ENCODE measurements at places on chromosomes 1 and 21.

DNA sequence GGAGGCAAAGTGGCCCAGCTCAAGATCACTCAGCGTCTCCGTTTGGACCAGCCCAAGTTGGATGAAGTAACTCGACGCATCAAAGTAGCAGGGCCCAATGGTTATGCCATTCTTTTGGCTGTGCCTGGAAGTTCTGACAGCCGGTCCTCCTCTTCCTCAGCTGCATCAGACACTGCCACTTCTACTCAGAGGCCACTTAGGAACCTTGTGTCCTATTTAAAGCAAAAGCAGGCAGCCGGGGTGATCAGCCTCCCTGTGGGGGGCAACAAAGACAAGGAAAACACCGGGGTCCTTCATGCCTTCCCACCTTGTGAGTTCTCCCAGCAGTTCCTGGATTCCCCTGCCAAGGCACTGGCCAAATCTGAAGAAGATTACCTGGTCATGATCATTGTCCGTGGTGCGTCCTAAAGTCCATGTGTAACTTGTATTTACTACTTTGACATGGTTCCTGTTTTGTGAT, 2.7 kb downstream of the RBM15 start:
- no peak for DNase-seq

- DNase-seq = no peak
Measured at GRCh38 chr1:86380257-86380861, 15.8 kb downstream of the ODF2L start.

DNA sequence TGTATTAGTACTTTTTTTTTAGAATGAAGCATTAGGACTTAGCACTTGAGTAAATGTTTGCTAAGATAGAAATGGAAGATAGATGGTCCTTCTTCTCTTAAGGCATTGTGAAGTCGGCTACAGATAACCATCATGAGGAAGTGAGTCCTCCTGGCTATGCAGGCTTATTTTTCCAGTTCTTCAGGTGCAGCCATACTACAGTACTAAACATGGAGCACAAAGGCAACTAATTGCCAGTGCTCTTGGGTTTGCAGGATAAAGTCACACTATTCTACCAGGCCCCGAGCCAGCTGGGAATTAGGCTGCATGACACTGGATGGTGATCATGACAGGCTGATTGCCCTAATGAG, 197.3 kb upstream of the SGIP1 start:
- DNase-seq = no peak

- DNase-seq = no peak
Measured at GRCh38 chr1:40391688-40392145, 18.2 kb downstream of the SMAP2 start.

- peak; percentile 39 for DNase-seq
Measured at GRCh38 chr21:44845418-44846223, 27.8 kb upstream of the SUMO3 start.

DNA sequence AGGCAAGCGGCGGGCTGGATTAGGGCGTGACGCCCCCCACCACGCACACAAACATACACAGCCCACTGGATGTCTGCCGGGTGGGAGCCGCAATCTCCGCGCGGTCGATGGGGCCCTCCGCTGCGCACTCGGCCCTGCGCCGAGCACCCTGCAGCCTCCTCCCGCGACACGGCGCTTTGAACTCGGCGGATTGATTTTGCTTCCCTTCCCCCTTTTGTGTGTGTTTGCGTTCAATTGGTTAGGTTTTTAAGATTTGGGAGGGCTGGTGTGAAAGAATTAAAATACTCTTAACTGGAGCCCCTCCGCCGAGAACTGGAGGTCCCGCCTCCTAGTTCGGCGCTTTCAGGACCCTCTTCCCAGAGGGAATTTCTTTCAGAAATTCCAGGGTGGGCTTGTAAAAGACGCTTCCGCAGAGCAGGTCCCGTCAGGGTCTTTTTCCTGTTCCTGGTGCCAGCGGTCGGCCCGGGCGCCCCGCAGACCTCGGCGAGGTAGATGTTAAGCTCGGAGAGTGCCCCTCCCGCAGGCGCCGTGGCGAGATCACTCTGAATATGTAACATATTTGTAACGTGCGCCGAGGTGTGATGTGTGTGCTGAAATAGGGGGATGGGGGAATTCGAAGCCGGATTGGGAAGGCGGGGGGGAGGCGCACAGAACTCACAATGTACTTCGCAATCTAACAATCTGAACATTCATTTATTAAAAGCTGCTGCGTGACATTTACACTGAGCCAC, 8.0 kb upstream of the BARHL2 start:
- no peak for DNase-seq

DNA sequence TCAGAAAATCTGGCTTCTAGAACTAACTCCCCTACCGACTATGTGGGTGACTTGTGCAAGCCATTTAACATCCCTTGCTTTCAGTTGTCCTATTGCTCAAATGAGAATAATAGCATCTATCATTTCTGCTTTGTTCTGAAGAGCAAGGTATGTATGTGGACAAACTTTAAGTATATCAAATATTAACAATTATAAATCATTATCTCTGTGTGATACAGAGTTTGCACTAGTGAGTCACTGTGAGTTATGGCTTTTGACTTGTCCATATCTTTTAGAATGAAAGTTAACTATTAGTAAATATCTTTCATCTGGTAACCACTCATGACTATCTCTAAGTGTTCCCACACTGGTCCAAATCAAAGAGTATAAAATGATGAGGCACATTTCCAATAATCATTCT, 812.9 kb upstream of the ADGRL2 start:
- no peak for DNase-seq

DNA sequence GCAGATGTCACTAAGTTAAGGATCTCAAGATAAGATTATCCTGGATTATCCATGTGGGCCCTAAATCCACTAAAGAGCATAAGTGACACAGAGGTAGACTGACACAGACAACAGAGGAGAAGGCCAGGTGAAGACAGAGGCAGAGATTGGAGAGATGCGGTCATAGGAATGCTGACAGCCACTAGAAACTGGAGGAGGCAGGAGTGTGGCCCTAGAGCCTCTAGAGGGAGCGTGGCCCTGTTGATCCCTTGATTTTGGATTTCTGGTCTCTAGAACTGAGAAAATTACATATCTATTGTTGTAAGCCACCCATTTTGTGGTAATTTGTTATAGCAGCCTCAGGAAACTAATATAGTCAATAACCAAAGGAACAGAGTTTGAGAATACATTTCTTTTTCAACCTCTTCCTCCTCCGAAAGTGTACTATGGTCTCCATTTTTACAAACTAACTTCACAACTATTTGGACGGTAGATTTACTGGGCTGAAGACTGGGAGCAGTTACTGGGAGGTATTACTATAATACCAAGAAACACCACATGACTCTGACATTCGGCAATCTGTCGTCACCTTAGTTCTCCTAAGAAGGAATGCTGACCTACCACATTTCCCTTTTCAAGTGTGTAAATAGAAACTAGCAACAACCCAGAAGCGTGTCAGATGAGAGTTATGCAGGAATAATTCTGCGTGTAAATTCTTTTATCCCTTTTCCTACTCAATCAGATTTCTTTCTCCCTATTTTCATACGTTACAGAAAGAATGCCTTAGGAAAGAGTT, 116.0 kb upstream of the ZNHIT6 start:
- no peak for DNase-seq

DNA sequence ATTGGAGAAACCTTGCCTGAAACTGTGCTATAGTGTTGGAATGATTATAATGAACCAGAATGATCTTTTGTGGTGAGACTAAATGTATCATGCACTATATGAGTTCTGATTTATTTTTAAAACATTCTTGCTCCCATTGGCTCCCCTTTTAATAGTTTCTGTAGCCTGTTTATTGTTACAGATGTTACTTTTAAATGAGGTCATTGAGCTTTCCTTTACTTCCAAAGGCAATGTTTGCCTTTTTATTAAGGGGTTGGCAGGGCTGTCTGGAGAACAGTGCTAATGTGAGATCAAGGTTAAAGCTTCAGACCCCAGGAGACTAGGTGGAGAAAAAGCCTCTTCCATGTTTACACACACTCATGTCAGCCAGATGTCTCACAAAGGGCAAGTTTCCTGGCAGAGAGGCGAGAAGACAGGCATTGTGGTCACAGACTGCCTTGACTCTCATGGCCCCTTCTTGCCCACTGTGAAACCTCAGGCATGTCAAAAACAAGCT, 120.6 kb upstream of the RAVER2 start:
- DNase-seq = no peak

GRCh38 chr21:14527696-14528652, 18.1 kb downstream of the SAMSN1 start:
- DNase-seq = no peak

DNA sequence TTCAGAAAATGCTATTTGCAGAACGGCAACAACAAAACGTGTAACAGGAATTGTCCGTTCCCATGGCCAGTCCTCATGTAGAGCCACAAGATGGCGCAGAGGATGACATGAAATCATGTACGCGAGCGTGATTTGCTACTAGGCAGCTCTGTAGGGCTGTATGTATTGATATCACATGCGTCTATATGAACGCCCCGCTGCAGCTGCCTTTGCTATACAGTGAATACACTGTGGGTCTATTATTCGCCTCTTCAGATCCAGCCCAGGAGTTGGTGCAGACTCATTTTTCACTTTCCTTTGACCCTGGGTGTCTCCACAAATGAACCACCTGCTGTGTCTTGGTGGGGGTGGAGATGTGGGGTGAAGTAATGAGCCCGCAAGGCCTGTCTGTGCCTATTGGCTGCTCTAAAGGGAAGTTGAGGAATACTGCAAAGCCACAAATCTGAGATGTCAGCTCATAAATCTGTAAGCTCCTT, 361.5 kb downstream of the KIF26B start:
- DNase-seq = no peak

- no peak for DNase-seq
Measured at GRCh38 chr1:98932184-98932583, 72.5 kb downstream of the PLPPR5 start.

- peak; percentile 78 for DNase-seq
Measured at GRCh38 chr1:26500488-26501175, 28.4 kb downstream of the HMGN2 start.

- DNase-seq = no peak
Measured at GRCh38 chr1:186775036-186775435, 53.7 kb upstream of the PLA2G4A start.

DNA sequence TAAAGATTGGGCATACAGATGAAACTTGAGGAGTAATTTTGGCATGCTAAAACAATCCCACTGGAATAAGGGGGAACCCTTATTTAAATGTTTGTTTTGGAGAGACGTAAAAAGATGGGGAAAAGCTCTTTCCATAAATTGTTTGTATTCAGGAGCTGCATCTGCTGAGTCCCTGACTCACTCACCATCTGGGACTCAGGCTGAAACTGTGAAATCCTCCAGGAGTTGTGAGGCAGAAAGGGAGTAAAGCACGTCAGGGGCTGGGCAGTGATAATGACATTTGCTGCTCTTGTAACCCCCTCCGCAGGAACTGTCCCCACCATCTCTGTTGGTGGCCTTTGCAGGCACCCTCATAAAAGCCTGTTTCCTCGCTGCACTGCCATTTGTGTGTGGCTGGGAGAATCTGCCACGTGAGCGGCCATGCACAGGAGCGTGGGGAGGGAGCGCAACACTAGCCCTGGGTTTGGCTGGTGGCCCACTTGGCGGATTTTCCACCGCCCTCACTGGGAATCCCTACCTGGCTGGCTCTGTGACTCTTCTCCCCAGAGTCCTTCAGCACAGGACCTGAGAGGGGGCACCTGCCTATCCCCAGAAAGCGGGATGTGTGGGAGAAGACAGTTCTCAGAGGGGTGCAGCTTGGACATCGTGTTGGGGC, 45.3 kb downstream of the ZSCAN20 start:
- DNase-seq = no peak

GRCh38 chr1:21605964-21606705, 63.0 kb downstream of the RAP1GAP start:
- DNase-seq = no peak

DNA sequence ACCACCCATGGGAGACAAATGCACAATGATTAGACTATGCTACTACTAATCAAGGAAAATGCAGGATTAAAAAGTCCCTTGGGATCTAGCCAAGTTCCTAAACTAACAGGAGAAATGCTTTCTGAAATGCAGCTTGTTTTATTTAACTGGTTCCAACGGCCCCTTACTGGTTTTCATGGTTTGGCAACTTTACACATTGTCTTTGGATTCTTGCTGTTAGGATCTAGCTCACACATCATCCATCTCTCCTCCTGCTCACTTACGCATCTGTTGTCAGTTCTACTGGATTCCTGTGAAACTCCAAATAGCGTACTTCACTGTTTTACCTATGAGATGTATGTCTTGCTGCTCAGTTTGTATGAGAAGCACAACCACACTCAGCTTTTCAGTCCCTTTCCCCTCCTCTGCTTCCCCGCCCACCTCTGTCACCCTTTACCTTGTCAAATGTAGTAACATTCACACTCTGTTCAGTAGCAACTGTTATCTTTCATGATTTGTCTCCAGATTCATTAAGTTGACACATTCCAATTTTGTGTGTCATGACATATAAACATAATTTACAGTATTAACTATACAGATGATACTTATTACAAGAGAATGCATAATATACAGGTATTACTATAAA, 130.1 kb downstream of the SIM2 start:
- DNase-seq = no peak

DNA sequence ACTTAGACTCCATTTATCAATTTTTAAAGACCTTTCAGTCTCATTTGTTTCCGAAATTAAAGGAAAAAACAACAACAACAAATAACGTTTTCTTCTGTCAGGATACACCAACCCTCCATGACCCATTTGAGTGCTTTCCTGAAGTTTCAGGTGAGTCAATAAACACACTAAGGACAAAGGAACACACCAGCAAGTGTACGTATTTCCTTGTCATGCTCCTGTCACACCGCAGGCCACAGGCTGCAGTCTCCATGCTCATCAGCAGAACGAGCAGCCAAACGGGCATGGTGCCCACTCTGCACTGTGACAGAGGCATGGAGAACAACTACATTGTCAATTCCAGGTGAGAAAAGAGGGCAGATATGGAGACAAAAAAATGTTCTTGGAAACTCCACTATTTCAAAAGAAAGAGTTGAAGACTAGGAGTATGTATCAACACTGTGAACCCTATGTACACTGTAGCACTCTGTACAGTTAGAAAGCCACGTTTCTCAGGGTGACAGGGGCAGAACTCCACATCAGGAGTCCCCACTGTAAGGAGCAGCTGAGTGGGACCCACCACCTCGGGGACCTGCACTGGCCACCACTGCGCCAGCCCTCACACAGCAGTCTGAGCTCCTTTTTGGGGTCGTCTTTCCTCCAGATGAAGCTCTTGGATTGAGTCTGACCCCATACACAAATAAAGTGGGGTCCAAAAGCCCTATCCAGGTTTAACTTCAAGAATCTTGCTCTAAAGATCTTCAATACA, 2.6 kb downstream of the PTTG1IP start:
- DNase-seq = no peak

DNA sequence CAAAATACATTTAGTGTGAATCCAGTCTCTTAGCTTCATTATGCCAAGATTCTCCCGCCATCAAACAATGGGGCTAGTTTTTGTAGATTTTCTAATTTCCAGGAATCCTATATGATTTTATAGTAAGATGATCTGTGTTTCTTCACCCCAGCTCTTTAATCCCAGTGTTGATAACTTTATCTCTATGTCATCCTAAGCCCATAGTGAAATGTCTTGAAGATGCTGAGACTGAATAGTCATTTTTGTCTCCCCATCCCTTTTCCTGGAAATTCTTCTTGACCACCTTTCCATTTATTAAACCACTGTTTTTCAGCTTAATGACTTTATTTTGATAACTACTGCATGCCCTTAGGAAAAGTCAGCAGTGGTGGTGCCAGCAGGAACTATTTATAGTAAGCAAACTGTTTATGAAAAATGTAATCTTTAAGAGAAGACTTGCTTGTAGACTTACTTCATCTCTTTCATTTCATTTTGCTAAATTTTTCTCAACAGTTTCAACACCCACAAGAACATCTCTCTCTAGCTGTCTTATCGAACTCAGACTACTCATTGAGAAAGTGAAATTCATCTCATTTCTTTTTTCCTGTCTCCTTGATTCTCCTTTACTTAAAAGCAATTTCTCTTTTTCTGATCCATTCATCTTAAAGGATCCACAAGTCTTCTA, 116.6 kb downstream of the NTMT2 start:
- no peak for DNase-seq

Data from effector CD4-positive, alpha-beta T cell (primary cell).